ENCODE measurements at places on chromosomes 3 and 15.

- DNase-seq = no peak
Observed at GRCh38 chr15:29874977-29875376, 52.7 kb upstream of the TJP1 start.

- DNase-seq = no peak
Observed at GRCh38 chr15:71792521-71792920, 17.8 kb upstream of the NR2E3 start.

- DNase-seq = no peak
Observed at GRCh38 chr3:142021127-142021526, 128.2 kb downstream of the TFDP2 start.

GRCh38 chr3:45777111-45777745 is 19.1 kb downstream of the SLC6A20 start:
- no peak for DNase-seq

- DNase-seq = no peak
Observed at GRCh38 chr15:50358845-50359244, 3.8 kb upstream of the GABPB1 start.

DNA sequence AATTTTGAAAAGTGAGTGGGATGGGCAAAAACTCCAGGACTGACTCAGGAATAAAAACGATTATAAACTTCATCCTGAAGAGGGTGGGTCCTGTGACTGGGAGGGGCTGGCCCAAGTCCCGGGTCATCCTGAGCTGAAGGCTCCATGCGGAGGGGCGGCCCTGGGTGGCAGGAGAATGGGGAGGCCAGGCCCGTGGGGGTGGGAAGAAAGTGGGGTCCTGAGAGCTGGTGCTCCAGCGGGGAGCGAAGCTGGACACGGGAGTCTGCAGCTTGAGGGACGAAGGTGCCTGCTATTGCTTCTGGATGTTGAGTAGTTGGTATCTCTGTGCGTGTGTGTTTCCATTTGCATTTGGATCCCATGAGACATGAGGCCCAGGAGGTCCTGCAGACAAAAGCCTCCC is 4.7 kb upstream of the OCA2 start:
- DNase-seq = no peak

- DNase-seq = no peak
Observed at GRCh38 chr15:74511583-74511982, 29.4 kb upstream of the ARID3B start.

GRCh38 chr15:71807691-71808091 is 2.7 kb upstream of the NR2E3 start:
- DNase-seq = no peak

DNA sequence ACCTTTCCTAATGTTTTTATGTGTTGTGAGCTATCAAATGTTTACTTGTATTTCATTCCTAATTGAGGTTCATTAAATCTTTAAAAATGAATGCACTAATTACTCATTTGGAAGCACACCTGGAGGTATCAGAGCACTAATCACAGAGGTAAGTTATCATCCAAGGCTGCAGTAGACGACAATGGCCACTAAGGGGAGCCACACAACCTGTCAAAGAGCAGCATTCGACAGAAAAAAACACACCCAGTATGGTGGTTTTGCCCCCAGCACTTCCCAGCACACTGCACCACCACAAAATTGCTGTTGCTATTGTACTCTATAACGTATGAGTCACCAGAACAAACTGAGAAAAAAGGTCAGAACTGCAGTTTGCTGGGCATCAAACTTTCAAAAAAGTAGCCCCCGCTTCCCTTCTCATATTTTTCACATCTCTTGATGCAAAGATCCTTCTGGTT is 205.9 kb upstream of the IGF1R start:
- peak; percentile 77 for DNase-seq

- no peak for DNase-seq
Observed at GRCh38 chr15:42933886-42934667, 13.5 kb upstream of the TTBK2 start.

DNA sequence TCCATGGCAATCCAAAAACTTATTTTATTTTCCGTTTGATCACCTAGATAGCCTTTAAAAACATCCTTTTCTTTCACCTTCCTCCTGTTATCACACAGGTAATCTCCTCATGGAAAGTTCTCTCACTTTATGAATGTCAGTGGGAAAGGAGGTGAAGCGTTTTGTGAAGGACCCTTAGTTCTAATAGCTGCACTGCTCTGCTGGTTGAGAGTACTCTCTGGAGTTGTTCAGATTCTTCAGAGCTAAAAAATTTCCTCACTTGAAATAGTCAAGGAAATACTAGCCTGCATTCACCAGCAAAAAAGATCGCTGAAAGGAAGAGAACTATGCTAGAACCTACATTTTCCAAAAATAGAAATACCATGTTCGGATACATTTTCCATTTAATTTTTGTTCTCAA is 934.9 kb downstream of the VGLL3 start:
- DNase-seq = no peak

GRCh38 chr15:34133511-34133910 is 31.6 kb downstream of the PGBD4 start:
- no peak for DNase-seq

DNA sequence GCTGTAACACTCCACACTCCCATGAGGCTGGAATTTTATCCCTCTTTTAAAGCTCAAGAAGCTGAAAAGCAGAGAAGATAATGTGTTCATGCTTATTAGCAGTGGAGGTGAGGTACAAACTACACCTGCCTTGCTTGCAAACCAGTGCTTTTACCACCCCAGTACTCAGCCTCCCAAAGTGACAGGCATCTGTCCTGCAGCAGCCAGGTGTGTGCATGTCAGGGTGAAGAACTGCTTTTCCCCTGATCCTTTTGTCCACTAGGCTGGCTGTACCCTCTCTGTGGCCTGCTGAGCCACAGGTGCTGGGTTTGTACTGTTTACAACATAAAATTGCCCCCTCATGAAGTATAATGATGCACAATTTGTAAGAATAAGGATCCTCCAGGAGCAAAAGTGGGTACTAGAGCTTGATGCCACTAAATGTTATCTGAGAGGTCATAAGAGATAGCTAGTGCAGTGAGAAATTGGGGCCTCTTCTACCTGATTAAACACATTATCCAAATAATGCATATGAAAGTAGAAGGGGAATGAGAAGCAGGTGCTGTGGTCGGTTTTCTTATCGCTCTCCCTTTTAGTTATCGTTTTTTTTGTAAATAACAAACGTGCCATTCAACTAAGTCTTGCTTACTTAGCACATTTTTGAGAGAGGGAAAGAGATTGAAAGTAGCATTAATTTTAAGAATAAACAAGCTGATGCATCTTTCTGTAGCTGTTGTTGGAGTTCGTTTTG is 39.2 kb upstream of the GADL1 start:
- no peak for DNase-seq

DNA sequence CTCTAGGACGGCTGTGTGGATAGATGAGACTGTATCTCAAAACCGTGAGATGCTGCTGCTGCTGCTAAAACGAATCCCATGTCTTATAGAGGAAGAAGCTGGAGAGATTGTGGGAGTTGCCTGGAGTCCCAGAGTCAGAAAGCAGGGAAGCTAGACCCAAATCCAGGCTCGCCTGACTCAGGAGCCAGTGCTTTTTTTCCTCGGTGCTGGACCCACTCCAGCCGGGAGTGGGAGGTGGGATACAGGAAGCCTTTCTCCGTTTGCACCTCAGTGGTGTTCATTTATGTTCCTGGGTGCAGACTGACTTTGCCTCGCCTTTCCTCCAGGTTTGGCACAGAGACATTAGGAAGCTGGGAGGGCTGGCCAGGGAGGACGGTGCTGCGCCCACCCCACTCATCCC is 150.9 kb upstream of the LINGO1 start:
- DNase-seq = no peak

DNA sequence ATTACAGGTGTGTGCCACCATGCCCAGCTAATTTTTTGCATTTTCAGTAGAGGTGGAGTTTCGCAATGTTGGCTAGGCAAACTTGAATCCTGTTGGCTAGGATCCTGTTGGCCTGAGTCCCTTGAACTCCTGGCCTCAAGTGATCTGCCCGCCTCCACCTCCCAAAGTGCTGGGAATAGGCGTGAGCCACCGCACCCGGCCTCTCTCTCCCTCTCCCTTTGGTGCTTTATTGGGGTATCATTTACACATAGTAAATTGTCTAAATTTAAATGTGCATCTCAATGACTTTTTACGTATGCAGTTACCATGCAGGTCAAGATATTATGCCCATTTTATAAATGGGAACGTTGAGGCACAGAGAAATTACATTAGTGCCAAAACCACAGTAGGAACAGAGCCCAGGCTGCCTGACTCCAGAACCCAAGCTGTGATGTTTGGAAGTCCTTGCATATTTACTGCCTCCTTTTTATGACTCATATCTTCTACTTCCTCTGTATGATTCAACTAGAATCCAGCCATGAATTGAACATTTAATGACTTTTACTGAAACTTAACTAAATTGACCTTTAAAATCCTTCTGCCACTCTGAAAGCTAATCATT is 34.0 kb upstream of the RPP14 start:
- peak; percentile 83 for DNase-seq

GRCh38 chr3:24628523-24629258 is 134.0 kb upstream of the THRB start:
- DNase-seq = peak; percentile 24

DNA sequence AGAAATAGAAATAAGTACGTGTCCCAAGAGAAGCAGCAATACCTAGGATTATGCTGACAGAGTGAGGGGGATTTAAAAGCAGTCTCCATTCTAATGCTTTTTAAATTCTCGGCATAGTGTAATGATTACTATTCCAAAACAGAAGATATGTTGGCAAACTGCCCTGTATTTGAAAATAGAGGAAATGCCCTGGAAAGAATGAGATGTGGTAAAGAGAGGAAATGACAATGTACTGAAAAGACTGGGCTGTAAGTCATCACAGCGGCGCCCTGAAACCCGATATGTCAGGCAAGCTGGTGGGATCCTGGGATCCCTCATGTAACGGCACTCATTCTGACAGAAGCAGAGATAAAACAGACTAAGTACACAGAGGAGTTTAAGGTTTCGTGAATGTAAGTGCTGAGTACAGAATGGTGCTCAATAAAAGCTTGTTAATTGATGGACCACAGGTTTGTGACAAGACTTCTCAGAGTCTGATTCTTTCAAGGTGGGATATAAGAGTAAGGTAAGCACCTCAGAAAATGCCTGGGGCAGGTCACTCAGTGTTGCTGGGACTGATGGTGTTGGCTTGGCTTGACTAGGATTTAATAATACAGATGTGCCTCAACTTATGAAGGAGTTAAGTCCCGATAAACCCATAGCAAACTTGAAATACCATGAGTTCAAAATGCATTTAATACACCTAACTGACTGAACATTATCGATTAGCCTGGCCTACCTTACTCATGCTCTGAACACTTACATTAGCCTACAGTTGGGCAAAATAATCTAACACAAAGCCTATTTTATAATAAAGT is 91.4 kb downstream of the NFKBIZ start:
- DNase-seq = peak; percentile 92

DNA sequence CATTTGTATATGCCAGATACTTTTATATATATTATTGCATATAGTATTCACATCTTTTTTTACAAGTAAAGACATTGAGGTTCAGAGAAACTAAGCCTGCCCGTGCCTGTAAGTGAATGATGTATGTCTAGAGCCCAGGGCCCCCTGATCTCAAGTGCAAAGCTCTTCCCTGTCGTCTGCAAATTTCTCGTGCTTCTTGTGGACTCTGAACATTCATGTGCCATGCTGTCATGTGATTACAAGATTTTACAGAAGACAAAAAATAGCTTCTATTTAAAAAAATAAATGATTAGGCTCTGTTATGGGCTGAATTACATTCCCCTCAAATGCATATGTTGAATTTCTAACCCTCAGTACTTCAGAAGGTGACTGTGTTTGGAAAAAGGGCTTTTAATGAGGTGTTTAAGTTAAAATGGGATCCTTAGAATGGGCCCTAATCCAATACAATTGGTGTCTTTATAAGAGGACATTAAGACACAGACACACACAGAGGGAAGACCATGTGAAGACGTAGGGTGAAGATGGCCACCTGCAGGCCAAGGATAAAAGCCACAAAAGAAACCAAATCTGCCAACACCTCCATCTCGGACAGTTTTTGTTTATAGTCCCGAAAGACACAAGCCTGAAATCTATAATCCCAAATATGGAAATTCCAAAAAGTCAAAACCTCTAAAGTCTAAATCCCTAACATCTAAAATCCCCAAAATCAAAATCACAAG is 3.9 kb upstream of the MASP1 start:
- DNase-seq = no peak

DNA sequence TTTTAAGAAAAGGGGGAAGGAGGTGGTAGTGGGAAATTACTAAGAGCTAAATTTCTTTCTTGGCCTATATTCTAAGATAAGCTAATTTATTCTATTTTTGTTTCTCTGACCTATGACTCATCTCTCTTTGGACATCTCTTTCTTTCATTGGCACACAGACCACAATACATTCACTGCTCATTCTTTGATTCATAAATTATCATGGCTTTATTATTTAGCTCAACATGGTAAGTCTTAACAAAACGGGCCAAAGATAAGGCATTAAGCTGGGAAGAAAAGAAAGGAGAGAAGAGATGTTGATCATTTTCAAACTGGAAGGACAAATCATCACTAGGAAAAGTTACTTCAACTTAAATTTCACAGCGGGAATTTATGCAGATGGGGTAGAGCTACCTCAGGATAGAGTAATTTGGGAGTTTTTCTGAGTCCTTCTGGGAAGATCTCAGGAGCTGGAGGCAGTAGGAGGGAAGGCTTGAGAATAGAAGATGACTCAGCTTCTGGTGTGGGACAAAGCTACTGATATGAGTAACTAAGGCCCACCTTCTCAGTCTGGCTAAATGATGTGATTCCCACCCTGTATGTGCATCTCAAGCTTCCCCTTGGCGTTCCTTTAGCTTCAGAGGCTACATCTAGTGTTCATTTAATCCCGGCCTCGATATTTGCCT is 7.5 kb upstream of the ALCAM start:
- peak; percentile 53 for DNase-seq

- DNase-seq = no peak
Observed at GRCh38 chr15:81254277-81254915, 57.7 kb downstream of the IL16 start.

GRCh38 chr3:3586336-3586735 is 212.9 kb upstream of the LRRN1 start:
- no peak for DNase-seq

DNA sequence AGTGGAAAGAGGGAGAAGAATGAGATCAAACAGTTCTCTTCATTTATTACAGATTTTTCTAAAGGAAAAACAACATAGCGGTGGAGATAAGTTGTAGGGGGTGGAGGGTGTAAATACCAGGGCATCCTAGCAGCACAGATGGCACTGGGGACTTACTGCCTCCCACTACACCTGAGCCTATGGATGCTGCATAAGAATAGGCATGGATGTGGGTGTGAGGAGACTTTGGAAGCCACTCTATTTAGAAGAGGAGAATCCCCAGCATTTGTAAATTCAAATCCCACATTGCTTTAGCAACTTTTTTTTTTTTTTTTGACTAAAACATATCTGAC is 27.4 kb upstream of the IL1RAP start:
- DNase-seq = no peak

Data from stromal cell of bone marrow (primary cell).